Heart right ventricle (tissue), 16 donors: ENCODE measurements at places on chromosomes 4 and X. TPM values are rescaled to one million over a fixed set of nuclear protein-coding genes. Genes with fewer than 3 reads are reported as not detected.

DNA sequence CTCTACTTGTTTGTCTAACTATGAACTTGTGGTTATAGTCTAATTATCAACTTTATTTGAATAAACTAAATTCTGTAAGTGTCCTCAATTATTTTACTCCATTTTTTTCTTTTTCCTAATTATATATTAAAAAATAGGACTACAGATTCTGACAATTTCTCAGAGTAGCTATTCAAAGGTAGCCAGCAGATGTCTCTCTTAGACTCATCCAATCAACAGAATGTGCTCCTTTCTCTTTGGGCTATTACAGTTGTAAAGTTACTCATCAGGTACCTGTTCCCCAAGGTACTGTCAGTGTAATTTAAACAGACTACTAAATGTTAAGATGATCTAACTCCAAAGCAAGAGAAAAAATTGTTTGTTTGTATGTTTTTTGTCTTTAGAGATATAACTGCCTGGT lies 248.6 kb downstream of the PCDH18 start:
- H3K36me3 ChIP-seq: no peaks in the 10 kb centered on the region
- no peak for DNase-seq
- H3K4me1 ChIP-seq: no peaks in the 10 kb centered on the region
- H3K4me3 ChIP-seq: no peak overlapping the region
- H3K27ac ChIP-seq: no peak overlapping the region

ALG13 gene
- total RNA-seq: 21.3 TPM

THAP9 gene
- 8.6 TPM for total RNA-seq

- H3K27ac ChIP-seq: no peak overlapping the region
- no peak for DNase-seq
- no peaks in the 10 kb centered on the region for H3K36me3 ChIP-seq
- no peaks in the 10 kb centered on the region for H3K27me3 ChIP-seq
These were observed 204.7 kb upstream of the STK26 start for GRCh38 chrX:131818297-131818936.

TMEM31 gene
- total RNA-seq: not detected

DNA sequence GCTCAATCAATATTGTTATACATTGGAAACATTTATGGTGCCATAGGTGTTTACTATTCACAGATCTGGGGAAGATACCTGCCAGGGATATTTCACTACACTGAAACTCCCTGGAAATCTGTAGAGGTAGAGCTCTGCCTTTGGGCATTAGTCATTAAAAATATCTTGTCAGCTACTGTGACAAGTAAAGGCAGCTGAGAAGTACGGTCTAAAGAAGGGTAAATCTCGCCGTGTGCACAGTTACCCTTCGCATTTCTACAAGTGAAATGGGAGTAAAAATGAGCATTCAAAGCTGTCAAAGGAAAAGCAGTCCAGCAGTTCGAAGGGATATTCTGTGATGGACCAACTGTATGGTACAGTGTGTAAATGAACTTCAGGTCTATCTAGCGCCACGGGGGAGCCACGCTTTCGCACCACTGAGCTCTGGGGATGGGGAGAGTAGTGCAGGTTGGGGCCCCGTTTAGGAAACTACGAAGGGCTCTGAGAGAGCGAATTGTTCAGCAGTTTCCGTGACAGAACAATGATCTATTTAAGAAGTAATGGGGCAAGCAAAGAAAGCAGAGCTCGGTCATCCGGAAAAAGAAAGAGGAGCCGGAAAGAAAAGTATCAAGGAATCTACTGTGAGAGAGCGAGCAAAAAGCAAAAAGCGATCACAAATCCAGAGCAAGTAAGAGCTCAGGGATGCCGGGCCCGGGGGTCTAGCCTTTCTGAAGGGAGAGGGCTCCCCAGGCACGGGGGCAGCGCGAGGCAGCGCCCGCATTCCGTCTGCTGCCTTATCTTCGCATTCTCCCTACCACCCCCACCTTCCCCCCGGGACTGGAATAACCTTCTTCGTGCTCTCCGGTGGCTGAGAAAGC lies 646 bp downstream of the TIGD4 start:
- H3K36me3 ChIP-seq: no peaks in the 10 kb centered on the region
- DNase-seq: peak; percentile 19
- no peaks in the 10 kb centered on the region for H3K27me3 ChIP-seq
- peaks cover 12% of the 10 kb centered on the region for H3K4me1 ChIP-seq

- peak; percentile 12 for DNase-seq
- no peaks in the 10 kb centered on the region for H3K4me1 ChIP-seq
- H3K36me3 ChIP-seq: no peaks in the 10 kb centered on the region
- no peak overlapping the region for H3K4me3 ChIP-seq
- H3K27ac ChIP-seq: no peak overlapping the region
- no peaks in the 10 kb centered on the region for H3K27me3 ChIP-seq
These were observed 50.4 kb downstream of the MGARP start for GRCh38 chr4:139229534-139230039.

GRCh38 chrX:3046253-3047240 lies 5.3 kb downstream of the ARSF start:
- H3K4me1 ChIP-seq: no peaks in the 10 kb centered on the region
- H3K27ac ChIP-seq: no peak overlapping the region
- H3K27me3 ChIP-seq: no peaks in the 10 kb centered on the region
- no peak overlapping the region for H3K4me3 ChIP-seq
- H3K36me3 ChIP-seq: no peaks in the 10 kb centered on the region

DNA sequence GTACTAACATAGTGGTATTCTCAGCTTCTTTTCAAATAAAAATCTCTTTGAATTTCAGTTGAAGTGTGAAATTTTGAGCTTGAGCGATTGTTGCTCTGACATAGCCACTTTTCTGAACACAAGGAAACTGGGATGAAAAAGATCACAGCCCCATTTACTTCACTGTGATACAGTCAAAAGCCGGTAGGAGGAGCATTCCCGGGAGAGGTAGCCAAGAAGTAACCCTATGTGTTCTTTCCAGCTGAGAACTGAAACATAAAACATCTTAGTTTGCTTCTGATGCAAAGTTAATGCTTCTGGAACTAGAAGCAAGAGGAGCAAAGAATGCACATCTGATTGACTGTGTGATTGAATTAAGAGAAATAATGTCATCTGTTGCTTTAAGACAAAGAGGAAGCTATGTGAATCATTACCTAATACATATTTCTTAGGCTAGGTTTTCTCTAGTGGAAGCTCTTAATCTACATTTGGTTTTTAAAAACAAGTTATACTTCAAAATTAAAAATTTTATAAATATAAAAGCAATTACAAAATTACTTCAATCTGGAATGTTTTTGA lies 88.3 kb upstream of the UNC5C start:
- no peak for DNase-seq
- H3K36me3 ChIP-seq: no peaks in the 10 kb centered on the region
- no peaks in the 10 kb centered on the region for H3K27me3 ChIP-seq
- H3K4me1 ChIP-seq: no peaks in the 10 kb centered on the region

- no peak for DNase-seq
- H3K27me3 ChIP-seq: no peaks in the 10 kb centered on the region
- H3K4me1 ChIP-seq: no peaks in the 10 kb centered on the region
- H3K27ac ChIP-seq: no peak overlapping the region
These were observed 211.7 kb downstream of the COX18 start for GRCh38 chr4:72857787-72858186.
